ENCODE measurements at places on chromosomes 6 and 20.

DNA sequence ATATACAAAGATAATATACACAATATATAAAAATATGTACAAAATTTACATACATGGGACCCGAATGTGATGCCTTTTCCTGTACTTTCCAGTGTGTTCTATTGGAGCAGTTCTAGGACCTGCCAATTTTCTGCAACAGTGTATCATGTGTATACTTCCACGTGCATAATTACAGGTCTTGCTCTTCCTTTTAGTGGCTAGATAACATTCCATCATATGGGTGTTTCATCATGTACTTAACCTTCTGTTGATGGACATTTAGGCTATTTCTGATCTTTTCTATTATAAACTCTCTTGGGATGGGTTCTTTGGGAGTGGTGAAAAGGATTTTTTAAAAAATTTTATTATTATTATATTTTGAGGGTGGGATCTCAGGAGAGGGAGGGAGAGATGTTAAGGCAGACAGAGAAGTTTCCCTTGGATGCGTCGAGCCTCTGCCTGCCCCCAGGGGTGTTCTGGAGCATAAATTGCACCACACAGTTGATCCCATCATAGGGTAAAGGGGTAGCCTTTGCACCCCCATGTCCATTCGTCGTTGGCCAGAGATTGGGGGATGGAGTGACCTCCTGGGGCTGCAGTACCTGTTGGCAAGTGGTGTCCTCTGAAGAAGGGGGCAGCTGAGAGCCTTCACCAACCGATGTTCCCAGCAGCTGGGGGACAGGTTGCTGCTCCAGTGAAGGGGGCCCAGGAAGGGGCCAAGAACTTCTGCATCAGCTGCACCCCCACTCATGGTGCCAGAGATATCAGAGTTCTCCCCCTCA lies 110.3 kb downstream of the TOX2 start:
- DNase-seq: no peak

DNA sequence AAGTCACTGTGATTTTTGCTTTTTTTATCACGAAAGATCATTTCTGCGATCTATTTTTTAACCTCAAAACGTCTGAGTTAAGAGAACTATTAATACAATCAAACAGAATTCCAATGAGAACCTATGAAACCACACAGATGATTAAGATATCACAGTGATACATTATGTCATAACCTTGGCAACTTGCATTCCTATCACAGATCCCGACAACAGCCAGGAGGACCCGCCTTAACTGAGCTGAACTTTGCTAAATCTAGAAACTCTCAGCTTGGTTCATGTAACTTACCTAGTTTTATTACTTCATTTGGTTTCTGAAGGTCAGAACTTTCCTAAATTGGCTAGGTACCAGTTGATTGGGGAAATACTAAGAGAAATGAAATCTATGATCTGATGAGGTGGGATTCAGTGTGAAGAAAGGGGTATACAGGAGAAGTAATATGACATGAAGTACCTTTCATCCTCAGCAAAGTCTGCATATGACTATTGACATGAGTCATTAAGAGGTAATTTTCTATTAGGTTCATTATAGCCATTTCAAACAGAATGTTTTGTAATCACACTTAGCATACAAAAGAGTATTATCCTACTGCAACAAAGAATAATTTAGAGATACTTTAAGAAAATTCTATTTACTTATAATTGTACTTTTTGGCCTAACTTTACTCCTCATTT lies 11.2 kb downstream of the LYRM4 start:
- no peak for DNase-seq

- DNase-seq: peak; percentile 12
Observed at GRCh38 chr6:15299430-15300131, 53.7 kb downstream of the JARID2 start.

GRCh38 chr6:117498159-117498558 lies 15.7 kb downstream of the DCBLD1 start:
- DNase-seq: no peak

DNA sequence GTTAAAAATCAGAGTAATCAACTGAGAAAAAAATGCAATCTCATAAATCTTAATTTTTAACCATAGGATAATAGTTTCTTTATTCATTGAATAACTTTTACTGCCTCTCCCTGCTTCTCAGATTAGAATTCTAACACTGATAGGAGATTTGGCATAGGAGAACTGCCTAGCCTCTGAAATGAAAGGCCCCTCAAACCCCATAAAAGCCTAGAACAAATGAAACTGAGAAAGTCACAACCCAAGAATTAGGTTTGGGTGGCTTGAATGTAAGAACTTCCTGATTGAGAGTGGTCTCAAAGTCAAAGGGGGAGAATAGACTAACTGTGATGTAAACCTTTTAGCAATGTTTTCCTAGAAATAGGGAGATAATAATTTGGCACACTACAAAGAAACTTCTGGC lies 52.2 kb downstream of the SAMD5 start:
- no peak for DNase-seq

GRCh38 chr20:36152261-36152660 lies 2.3 kb upstream of the EPB41L1 start:
- DNase-seq: no peak

Measured in CD8-positive, alpha-beta memory T cell (primary cell).